ENCODE measurements at places on chromosomes 11 and 22.

- DNase-seq, result no peak
Observed at GRCh38 chr11:128042290-128042751, 545.0 kb downstream of the ETS1 start.

GRCh38 chr22:44491269-44492035 is 6.6 kb downstream of the RTL6 start:
- DNase-seq, result no peak

DNA sequence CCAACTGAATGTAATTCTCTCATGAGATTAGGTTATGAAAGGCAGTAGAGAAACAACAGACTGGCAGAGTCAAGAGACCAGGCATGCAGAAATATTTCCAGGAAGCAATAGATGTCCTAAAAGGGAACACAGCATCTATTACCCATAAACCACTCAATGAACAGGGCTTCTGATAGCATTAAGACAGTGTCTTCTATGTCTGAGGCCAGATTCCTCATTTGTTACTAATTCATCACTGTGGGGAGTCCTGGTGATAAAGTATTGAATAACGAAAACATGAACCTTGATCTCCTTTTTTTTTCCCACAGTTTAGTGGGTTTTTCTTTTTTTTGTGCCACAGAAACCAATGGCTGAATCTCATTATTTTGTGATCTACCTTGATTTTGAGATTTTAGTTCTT is 339.0 kb downstream of the METTL15 start:
- DNase-seq, result no peak

DNA sequence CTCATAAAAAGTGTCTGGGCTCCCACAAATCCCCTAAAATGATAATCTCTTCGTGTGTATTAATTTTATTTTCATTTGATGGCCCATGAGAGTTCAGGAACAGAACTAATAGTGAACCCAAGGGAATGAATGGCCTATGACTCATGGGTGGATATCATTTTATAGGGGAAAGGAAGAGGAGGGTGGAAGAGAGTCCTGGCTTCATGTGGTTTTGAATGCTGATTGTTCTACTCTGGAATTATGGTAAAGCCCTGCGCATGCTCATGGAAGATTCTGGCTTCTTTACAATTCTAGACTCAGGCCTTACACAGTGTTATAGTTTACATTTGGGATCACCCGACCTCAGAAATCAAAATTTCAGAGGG is 35.2 kb downstream of the MAML2 start:
- no peak for DNase-seq

DNA sequence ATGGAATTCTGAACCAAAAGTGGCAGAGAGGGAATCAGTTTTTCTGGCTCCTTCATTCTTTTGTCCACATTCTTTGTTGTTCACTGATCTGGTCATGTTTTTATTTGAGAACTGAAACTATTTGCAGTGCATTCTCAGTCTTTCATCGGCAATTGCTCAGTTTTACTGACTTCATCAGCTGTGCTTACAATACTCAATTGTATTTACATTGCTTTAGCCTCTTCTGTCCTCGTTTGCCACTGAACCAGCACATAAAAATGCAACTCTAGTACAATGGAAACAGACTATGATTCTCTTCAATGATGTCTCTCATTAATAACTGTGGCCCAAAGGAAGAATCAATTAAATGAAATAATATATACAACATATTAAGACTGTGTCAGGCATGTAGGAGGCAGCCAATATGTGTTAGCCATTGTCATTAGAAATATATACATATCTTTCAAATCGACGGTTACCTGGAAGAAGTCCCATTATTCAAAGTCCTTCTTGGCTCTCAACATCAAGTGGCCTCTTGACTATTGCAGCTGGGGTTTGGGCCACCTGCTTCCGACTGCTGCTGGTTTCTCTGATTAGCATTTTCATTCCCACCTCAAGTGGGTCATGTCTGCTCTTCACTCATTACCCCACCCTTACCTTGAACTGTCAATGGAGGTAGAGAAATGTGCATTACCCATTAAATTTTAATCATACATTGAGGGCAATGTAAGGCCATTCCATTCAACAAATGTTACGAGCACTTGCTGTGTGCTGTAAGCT is 600.1 kb downstream of the INSC start:
- DNase-seq, result no peak

GRCh38 chr22:29443452-29443851 is 5.1 kb downstream of the RFPL1 start:
- DNase-seq, result no peak
